ENCODE measurements at places on chromosomes 2 and 18. TPM values are rescaled to one million over a fixed set of nuclear protein-coding genes. Genes with fewer than 3 reads are reported as not detected.

Gene KCNJ13
- total RNA-seq = not detected

Gene AFF3
- 1.8 TPM for total RNA-seq

GRCh38 chr2:128563348-128563687, 244.7 kb upstream of the HS6ST1 start:
- H3K4me3 ChIP-seq = no peak overlapping the region
- no peak for DNase-seq
- H3K27me3 ChIP-seq = peaks cover 7% of the 10 kb centered on the region
- H3K27ac ChIP-seq = no peak overlapping the region

- H3K36me3 ChIP-seq = peaks cover 64% of the 10 kb centered on the region
- no peaks in the 10 kb centered on the region for H3K27me3 ChIP-seq
- H3K27ac ChIP-seq = no peak overlapping the region
Measured at GRCh38 chr2:7745369-7745768, 828.2 kb downstream of the RNF144A start.

DNA sequence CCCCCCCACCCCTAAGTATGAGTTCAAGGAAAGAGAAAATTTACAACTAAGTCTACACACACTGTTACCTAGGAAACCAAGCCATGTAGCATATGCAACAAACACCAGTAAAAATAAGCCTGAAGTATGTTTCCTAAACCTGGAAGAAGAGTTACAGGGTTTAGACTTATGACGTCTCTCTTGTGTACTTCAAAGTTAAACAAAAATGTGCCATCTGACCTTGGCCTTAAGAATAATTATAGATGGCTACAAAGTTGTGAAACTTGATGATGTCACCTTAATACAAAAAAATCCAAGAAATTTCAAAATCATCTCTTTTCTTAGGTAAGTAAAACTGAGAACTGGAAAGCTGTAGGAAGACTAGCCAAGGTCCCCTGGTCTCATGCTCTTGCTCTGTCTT, 297.6 kb upstream of the NRXN1 start:
- no peak overlapping the region for H3K4me3 ChIP-seq
- no peaks in the 10 kb centered on the region for H3K27me3 ChIP-seq
- no peak for DNase-seq
- no peak overlapping the region for H3K27ac ChIP-seq

DNA sequence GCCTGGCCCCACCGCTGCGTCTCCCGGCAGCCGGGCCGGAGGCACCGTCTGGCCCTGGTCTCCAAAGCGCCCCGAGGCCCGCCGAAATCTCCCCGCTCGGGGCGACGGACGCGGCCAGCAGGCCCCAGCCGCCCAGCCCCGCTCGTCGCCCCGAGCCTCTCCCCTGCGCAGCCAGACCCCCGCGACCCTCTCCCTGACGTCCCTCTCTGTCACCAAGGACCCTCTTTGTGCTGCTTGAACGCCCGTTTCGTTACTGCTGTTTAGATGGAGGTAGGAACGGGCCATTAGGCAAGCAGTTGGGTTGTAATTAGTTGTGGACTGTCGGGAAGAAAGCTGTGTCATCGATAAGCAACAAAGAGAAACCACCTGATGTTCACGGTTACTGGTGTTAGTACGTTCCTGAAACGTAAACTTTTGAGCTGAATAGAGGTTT, 686 bp downstream of the UBXN4 start:
- peaks cover 23% of the 10 kb centered on the region for H3K36me3 ChIP-seq
- peaks cover 30% of the 10 kb centered on the region for H3K4me1 ChIP-seq
- no peaks in the 10 kb centered on the region for H3K27me3 ChIP-seq
- H3K4me3 ChIP-seq = peak overlapping the region; percentile 98
- peak overlapping the region; percentile 100 for H3K27ac ChIP-seq

GRCh38 chr2:138742441-138743057, 37.6 kb downstream of the NXPH2 start:
- no peaks in the 10 kb centered on the region for H3K27me3 ChIP-seq
- H3K27ac ChIP-seq = no peak overlapping the region
- DNase-seq = no peak
- H3K4me3 ChIP-seq = no peak overlapping the region
- H3K36me3 ChIP-seq = no peaks in the 10 kb centered on the region
- H3K4me1 ChIP-seq = no peaks in the 10 kb centered on the region

GRCh38 chr2:136381722-136382633, 264.0 kb upstream of the CXCR4 start:
- H3K36me3 ChIP-seq = no peaks in the 10 kb centered on the region
- DNase-seq = peak; percentile 68
- peak overlapping the region; percentile 96 for H3K27ac ChIP-seq
- H3K4me3 ChIP-seq = peak overlapping the region; percentile 73

DNA sequence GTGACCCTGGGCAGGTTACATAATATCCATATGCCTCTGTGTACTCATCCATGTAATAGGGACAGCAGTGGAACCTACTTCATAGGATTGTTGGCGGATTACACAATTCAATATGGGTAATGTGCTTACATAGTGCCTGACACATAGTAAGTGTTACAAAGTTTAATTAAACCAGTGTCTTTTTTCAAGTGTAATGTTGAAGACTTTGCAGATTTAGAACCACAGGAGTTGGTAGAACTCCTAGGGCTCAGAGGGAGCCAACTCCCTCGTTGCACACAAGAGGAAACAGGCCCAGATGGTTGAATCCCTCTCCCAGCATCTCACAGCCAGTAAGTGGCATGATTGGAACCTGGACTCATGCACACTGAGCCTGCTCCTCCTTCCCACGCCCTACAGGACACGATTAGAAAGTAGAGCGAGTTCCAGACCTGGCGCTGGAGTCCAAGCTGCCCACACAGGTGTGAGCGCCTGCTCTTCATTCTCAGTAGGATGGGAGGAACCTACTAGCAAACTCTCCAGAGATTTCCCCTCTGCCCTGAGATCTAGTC, 97.8 kb downstream of the VSNL1 start:
- H3K27me3 ChIP-seq = no peaks in the 10 kb centered on the region
- no peak overlapping the region for H3K27ac ChIP-seq
- H3K4me1 ChIP-seq = no peaks in the 10 kb centered on the region
- no peak overlapping the region for H3K4me3 ChIP-seq

DNA sequence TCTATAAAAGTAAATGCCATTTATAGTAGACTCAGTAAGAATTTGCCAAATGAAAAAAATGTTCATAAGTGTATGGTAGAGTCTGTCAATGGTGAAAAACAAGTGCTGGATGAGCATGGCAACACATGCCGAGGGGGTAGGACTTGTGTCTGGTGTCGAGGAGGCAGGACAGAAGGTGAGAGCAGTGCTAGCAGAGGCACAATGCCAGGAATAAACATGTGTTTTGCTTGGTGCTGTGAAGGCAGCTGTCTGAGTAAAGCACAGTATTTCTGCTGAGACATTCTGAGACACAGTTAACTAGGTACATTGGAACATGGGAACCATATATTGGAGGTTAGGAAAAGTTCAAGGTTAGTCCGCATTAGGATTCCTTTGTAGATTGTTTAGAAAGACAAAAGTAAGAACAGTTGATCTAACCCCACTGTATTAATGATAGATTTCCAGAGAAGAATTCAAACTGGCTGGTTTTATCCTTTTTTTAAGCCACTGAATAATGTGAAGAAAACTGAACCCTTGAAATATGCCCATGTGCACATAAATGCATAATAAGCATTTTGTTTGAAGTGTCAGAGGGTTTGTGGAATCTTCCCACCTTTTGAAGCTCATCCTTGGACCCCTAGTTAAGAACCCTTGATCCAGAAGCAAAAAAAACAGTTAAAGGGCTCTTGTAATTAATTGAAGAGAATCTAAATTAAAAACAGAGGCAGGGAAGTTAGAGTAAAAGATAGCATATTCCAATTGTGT, 7.1 kb downstream of the RBM45 start:
- peaks cover 3% of the 10 kb centered on the region for H3K4me1 ChIP-seq
- H3K27ac ChIP-seq = no peak overlapping the region
- DNase-seq = no peak
- peaks cover 16% of the 10 kb centered on the region for H3K36me3 ChIP-seq
- no peaks in the 10 kb centered on the region for H3K27me3 ChIP-seq
- H3K4me3 ChIP-seq = no peak overlapping the region

- DNase-seq = peak; percentile 89
- peak overlapping the region; percentile 61 for H3K27ac ChIP-seq
- no peaks in the 10 kb centered on the region for H3K27me3 ChIP-seq
- H3K36me3 ChIP-seq = peaks cover 8% of the 10 kb centered on the region
- H3K4me1 ChIP-seq = peaks cover 27% of the 10 kb centered on the region
Measured at GRCh38 chr2:217756375-217757107, 246.3 kb downstream of the TNS1 start.

GRCh38 chr2:143473216-143473615, 344.0 kb downstream of the ARHGAP15 start:
- peaks cover 37% of the 10 kb centered on the region for H3K36me3 ChIP-seq
- no peak overlapping the region for H3K4me3 ChIP-seq
- H3K27ac ChIP-seq = no peak overlapping the region
- H3K4me1 ChIP-seq = peaks cover 13% of the 10 kb centered on the region
- DNase-seq = no peak
- no peaks in the 10 kb centered on the region for H3K27me3 ChIP-seq

- H3K36me3 ChIP-seq = no peaks in the 10 kb centered on the region
- peaks cover 16% of the 10 kb centered on the region for H3K27me3 ChIP-seq
- peaks cover 31% of the 10 kb centered on the region for H3K4me1 ChIP-seq
- DNase-seq = no peak
Measured at GRCh38 chr2:222753251-222753824, 81.9 kb downstream of the MOGAT1 start.

Data from activated naive CD8-positive, alpha-beta T cell treated with anti-CD3 and anti-CD28 coated beads, Interleukin-2, amount 10 ng/mL, durations not matched to agents 7 days and 5 days (primary cell).